Testis (tissue), 5 donors: ENCODE measurements at places on chromosomes 1 and 21. TPM values are rescaled to one million over a fixed set of nuclear protein-coding genes. Genes with fewer than 3 reads are reported as not detected.

IGSF5 gene
- polyA plus RNA-seq = 1.6 TPM

RGS4 gene
- 8.9 TPM for polyA plus RNA-seq

FAM177B gene
- polyA plus RNA-seq = not detected

REN gene
- 2.2 TPM for polyA plus RNA-seq

CACNA1S gene
- polyA plus RNA-seq = 0.87 TPM

ZZZ3 gene
- 13.3 TPM for polyA plus RNA-seq

SYT11 gene
- 23.4 TPM for polyA plus RNA-seq

ARID1A gene
- 53.7 TPM for polyA plus RNA-seq

CORT gene
- 0.98 TPM for polyA plus RNA-seq

ADAMTSL4 gene
- 14.2 TPM for polyA plus RNA-seq

DNA sequence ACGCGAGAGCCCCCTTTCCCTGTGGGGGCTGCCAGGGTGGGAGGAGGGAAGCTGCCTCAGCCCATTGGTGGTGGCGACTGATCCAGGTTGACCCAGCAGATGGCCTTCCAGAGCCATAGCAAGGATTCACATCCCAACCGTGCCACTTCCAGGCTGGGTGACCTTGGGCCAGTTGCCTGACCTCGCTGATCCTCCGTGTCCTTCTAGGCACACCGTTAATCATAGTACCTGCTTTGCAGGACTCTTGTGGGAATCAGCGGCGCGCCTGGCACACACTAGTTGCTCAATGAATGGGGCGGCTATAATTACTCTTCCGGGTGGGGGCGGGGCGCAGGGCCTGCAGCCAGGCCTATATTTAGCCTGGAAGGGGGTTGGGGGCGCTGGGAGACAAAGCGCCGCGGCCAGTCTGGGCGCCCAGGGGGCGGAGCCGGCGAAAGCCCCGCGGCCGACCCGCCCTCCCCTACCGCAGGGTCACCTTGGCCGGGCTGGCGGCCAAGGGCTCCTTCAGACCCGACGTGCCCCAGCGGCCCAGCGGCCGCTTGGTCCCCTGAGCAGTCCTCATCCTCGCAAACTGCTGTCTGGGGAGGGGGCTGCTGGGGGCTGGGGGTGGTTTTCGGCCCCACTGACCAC is 5.1 kb downstream of the HSPB7 start:
- DNase-seq = peak; percentile 69

DNA sequence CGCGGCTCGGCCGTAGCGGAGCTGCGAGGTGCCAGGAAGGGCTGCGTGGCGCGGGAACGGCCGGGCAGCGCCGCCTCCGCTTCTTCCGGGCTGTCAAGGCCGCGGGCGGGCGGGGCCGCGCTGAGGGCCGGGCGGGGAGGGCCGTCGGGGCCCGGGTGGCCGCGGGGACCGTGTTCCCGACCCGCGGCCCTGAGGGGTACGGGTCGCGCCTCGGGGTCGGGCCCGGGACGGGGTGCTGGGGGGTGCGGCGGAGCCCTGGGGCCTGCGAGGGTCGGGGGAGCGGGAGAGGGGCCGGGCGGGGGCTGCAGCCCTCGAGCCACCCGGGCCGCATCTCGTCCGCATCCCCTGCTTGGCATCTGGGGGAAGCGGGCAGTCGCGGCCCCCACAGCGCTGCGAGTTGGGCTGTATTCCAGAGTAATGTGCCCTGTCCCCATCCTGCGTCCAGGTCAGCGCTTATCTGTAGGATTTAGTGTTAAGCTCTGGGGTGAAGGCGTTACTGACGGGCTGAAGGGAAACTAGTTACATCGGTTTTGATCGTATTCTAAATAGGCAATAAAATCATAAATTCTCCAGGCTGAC is 379 bp downstream of the RER1 start:
- DNase-seq = no peak

DNA sequence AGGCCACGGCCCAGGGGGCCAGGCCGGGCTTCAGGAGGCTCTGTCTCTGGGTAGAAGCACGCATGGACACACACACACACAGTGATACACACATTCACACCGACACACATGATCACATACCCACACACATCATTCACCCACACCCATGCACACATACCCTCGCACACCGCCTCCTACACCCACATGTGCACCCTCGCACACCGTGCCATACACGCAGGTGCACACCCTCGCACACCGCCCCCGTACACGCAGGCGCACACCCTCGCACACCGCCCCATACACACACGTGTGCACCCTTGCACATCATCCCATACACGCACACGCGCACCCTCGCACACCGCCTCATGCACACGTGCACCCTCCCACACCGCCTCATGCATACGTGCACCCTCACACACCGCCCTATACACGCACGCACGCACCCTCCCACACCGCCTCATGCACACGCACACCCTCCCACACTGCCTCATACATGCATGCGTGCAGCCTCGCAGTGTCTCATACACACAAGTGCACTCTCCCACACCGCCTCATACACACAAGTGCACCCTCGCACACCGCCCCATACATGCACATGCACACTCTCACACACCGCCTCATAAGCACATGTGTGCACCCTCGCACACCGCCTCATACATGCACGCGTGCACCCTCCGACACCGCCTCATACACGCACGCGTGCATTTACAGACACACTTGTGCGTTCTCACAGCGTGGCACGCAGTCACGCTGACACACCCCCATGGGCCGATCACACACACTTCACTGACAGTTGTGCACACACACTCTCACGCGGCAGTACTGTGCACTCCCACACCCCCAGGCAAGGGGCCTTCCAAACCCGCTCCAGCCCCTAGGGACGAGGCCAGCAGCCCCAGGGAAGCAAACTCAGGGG is 128.1 kb downstream of the SIK1 start:
- no peak for DNase-seq

GRCh38 chr21:44425895-44426662 is 29.2 kb upstream of the LRRC3 start:
- no peak for DNase-seq

- no peak for DNase-seq
Measured at GRCh38 chr1:211783266-211783665, 47.3 kb downstream of the LPGAT1 start.

GRCh38 chr1:61828805-61829204 is 86.5 kb downstream of the PATJ start:
- no peak for DNase-seq

- DNase-seq = no peak
Measured at GRCh38 chr1:28246427-28246832, 10.5 kb downstream of the ATP5IF1 start.

GRCh38 chr21:33449616-33450015 is 30.2 kb downstream of the TMEM50B start:
- no peak for DNase-seq

DNA sequence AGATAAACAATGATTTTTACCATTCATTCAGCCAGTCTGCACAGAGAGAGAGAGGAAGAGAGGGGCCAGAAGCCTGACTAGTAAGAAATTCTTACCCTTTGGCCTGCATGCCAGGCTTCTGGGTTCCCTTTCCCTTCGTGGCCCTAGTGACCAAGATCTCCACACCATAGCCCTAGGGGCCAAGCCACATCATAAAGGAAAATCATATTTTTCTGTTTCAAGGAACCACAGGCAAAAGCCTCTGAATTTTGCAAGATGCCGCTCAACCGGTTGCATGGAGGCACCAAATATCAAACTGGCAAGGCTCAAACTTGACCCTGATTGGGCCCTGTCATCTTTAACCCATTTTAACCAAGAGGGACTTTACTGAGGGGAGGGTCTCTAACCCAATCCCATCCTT is 103.1 kb upstream of the SOX13 start:
- DNase-seq = no peak

GRCh38 chr1:48182439-48182838 is 40.1 kb upstream of the SLC5A9 start:
- no peak for DNase-seq

- peak; percentile 82 for DNase-seq
Measured at GRCh38 chr1:17239420-17239819, 9.5 kb upstream of the PADI3 start.

GRCh38 chr1:109615879-109616278 is 3.5 kb downstream of the GNAT2 start:
- DNase-seq = no peak
